Dermis blood vessel endothelial cell (primary cell): ENCODE measurements at places on chromosomes 5 and 9. TPM values are rescaled to one million over a fixed set of nuclear protein-coding genes. Genes with fewer than 3 reads are reported as not detected.

DNA sequence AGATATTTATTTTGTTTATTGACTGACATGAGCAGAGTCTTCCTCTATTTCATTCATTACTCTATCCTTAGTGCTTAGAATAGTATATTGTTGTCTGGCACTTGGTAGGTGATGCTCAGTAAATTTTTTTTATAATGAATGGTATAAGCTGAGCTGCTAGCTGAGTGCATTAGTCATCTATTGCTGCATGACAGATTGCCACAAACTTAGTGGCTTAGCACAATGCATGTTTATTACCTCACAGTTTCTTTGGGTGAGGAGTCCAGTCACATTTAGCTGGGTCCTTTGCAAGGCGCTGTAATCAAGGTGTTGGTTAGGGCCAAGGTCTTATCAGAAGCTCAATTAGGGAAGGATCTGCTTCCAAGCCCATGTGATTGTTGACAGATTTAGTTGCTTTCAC, 23.1 kb downstream of the SMAD5 start:
- DNase-seq: no peak

DNA sequence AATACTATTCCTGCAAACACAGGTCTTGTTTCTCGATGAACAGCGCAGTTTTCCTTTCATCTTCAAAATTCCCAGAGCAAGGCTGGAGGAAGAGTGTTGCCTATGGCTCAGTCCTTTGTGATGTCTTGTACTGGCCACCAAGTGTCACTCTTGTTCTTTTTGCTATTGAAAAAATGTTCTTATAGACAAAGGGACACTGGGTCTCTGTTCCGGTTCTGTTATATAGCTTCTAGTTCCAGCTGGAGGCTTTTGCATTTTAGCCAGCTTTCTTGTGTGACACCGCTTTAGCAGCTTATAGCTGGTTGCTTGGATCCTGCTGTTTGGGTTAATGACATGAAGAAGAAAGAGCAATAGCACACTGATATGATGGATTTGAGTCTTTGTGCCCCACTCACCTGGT, 343.7 kb upstream of the KCNN2 start:
- DNase-seq: no peak

DNA sequence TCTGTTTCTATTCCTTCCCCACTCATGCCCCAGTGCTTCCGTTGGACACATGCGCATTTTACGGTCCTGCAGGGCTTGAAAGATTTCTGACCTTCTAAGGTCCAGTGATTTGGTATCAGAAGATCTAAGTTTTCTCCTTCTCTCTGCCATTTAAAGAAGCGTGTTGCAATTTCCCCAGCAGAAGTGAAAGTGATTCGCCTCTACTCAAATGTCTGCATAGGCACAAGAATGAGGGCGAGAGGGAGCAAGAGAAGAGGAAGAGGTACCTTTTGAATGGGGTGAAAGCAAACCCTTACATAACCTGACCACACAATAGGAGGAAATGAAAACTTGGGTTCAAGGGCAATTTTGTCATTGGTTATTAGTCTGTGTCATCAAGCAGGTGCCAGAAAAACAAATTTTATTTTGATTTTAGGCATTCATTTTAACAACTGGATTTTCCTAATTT, 31.7 kb upstream of the NR3C1 start:
- DNase-seq: no peak

GRCh38 chr5:126961128-126961527, 69.2 kb downstream of the MARCHF3 start:
- DNase-seq: no peak

DNA sequence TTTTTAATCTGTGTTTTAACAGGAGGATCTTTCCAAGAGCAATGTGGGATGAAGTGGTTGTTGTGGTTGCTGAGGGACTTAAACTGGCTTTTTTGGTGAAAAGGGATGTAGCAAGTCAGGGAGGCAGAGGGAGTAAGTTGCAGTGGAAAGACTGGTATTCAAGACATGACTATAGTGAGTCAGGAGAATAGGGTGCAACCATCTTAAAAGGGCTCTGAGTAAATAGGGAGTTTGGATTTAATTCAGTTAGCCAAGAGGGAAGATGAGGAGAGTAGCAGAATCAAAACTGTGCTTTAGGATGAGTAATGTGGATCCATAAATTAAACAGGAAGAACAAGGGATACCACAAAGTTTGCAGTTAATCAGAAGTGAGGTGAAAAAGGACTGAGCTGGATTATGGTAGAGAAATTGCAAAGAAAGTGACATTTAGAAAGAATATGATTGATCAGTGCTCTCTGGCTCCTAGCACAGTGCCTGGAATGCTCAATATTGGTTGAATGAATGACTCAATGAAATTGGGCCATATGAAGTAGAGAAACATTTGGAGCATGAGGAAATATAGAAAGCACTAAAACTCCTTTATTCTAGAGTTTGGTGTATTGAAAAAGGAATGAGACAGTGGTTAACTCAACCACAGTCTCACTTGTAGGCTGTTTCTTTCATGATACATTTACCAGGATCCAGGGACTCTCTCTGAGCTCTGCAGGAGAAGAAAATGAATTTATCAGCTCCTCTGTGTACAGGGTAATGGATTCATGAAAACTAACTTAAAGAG, 5.1 kb downstream of the POLR3G start:
- no peak for DNase-seq

DNA sequence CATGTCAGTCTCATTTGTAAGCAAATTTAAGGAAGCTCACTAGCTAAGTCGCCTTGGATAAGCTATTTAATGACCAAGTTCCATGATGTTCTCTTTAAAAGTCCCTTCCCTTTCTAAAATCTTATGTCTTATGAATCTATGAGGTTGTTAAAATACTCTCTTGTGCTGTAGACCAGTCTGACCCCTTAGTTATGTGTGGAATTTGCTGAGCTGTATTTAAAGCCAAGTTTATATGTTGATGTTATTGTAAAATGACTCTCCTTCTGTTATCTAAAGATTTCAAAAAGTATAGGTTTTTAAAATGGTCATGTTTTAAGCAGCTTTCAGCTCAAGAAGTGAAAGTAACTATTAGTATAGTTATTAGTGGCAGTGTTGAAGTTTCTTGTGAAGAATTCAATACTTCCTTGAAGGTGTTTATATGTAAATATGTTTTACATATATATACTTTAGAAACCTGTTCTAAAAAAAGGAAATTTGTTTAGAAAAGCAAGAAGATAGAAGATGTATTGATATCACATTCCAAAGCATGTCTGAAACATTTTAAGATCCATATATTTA, 92.2 kb downstream of the CDC42SE2 start:
- no peak for DNase-seq

- no peak for DNase-seq
Measured at GRCh38 chr5:92769978-92770377, 811.0 kb downstream of the NR2F1-AS1 start.

- no peak for DNase-seq
Measured at GRCh38 chr9:114583371-114584155, 4.0 kb upstream of the ATP6V1G1 start.

DNA sequence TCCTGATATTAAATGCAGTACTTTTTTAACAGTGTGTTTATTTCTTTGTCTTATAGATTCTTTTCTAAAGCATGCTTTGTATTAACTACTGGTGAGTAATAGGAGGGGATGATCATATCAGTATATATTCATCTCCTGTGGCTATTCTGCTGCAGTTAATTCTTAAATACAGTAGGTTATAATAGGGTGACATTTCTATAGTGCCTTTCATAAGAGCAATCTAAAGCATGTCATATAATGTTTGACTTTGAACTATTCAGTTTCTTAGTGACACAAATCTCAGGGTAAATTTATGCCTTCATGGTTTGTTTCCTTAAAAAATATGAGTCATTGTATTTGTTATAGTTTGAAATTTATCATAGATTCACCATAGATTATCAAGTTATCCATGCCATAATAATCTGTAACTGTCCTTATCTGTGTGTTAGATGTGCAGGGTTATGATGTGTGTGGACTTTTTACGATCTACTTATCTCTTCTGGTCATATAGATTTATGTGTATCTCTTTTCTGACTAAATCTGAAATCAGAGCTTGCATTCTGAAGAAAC, 1019.5 kb downstream of the NR2F1-AS1 start:
- no peak for DNase-seq

GRCh38 chr5:157312492-157312891, 46.6 kb downstream of the CYFIP2 start:
- DNase-seq: peak; percentile 72

DNA sequence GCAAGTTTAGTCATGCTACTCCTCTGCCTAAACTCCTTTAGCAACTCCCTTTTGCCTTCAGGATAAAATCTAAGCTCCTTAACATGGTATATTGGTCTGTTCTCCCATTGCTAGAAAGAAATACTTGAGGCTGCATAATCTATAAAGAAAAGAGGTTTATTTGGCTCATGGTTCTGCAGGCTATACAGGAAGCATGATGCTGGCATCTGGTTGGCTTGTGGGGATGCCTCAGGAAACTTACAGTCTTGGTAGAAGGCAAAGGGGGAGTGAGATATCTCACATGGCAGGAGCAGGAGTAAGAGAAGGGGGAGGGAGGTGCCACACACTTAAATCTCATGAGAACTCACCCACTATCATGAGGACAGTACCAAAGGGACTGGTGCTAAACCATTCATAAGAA, 145.0 kb downstream of the GDNF start:
- no peak for DNase-seq

DNA sequence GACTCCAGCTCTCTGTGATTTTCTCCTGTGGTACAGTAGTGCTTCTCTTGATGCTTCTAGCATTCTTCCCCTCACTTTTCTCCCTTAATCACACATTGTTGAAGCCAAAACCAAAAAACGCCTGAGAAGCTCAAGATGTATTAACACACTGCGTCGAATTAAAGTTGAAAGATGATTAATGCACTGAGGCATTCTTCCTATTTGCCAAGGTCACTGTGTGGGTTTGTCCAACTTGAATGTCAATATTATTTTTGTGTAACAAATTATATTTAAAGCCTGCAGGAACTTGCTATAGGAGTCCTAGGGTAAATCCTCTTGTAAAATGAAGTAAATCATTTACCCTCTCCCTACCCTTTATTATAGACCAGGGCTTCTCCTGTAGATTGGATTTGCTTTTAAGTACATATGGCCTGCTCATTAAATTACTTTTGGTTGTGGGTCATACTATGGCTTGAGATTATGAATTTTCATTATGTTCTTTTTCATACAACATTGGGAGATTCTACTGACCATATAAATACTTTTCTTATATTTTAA, 68.1 kb downstream of the GDA start:
- no peak for DNase-seq

- no peak for DNase-seq
Measured at GRCh38 chr5:50564079-50564478, 102.4 kb upstream of the PARP8 start.

DNA sequence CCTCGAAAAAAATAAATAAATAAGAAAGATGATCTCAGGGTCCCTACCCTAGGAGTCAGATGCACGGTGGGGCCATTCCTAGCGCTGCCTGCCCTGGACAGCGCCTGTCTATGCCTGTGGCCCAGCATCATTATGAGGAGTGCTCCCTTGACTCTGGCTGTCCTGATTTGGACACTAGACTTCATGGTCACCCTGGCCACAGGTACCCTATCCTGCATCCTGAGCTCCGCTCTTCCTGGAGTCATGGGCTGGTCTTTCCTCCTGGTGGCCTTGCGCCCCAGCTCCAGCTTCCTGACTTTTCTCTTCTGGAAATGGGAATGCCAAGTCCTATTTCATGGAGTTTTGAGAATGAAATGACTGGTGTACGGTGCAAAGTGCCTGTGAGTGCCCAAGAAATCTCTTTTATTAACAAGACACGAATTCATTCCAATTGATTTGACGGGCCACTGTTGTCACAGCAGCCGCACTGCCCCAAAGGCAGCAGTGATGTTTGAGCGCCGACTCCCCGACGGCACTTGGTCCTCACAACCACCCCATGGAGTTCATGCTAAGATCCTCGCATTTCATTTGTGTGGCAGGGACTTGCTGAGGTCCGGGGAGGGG, 564 bp upstream of the AIF1L start:
- no peak for DNase-seq

DNA sequence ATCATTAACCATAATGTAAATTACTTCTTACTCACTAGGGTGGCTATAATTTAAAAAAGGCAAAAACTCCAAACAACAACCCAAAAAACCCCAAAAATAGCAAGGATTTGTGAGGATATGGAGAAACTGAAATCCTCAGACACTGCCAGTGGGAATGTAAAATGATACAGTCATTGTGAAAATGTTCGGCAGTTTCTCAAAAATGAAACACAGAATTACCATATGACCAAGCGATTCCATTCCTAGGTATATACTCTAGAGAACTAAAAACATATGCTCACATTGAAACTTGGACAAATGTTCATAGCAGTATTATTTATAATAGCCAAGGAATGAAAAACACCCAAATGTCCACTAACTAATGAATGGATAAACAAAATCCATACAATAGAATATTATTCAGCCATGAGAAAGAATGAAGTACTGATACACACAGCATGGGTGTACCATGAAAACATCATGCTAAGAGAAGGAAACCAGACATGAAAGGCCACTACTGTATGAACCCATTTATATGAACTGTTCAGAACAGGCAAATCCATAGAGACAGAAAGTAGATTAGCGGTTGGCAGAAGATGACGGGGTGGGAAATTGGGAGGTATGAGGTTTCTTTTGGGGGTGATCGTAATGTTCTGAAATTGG, 119.1 kb downstream of the MAPKAP1 start:
- no peak for DNase-seq

GRCh38 chr5:38979535-38979934, 94.7 kb downstream of the RICTOR start:
- DNase-seq: no peak

DNA sequence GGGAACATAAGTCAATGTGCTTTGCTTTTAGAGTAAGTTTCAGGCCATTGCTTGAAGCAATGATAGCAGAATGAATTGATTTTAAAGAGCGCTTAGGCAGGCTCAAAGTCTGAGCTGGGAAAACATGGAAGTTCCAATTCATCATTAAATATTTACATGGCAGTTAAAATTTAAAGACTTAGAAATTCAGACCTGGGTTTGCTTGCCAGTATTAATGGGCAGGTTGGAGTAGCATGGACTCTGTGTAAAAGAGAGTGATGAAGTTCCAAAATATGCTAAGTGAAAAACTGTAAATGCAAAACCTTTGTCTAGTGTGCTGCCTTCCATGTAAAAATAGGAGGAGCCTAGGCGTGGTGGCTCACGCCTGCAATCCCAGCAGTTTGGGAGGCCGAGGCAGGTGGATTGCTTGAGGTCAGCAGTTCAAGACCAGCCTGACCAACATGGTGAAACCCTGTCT, 48.3 kb upstream of the PIK3R1 start:
- no peak for DNase-seq

DNA sequence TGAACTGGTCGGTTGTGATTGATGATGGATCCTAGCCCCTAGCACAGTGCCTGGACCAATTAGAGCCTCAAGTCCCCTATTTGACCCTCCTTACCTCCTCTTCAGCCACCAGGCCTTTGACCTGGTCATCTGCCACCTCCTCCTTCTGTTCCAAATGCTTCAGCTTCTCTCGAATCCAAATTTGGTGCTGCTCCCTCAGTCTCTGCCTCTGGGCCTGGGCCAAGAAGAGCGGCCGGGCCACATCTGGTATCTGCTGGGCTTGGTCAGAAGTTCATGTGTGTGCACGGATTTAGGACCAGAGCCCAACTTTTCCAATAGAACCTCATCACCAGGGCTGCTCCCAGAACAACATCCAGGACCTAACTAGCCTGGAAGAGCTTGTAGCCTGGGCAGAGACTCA, 6.5 kb downstream of the SLC35A4 start:
- no peak for DNase-seq

The GABBR2 gene
- 0.68 and 1.7 TPM in 2 replicates for total RNA-seq

The CDH9 gene
- not detected in 2 replicates for total RNA-seq

The TIMD4 gene
- not detected in 2 replicates for total RNA-seq

The JAKMIP2 gene
- not detected in 2 replicates for total RNA-seq

The SLC1A1 gene
- total RNA-seq: 4.1 and 8.4 TPM in 2 replicates

The OTP gene
- not detected in 2 replicates for total RNA-seq

The PCDHGA7 gene
- 1.0 and 1.3 TPM in 2 replicates for total RNA-seq

The S1PR3 gene
- total RNA-seq: 1.0 and 3.6 TPM in 2 replicates

The GMCL2 gene
- total RNA-seq: not detected in 2 replicates

The IFNA21 gene
- not detected in 2 replicates for total RNA-seq

The NUTM2G gene
- total RNA-seq: not detected in 2 replicates

The TICAM2 gene
- 0.17 and 0.93 TPM in 2 replicates for total RNA-seq
